ENCODE measurements at places on chromosomes 1 and 21. TPM values are rescaled to one million over a fixed set of nuclear protein-coding genes. Genes with fewer than 3 reads are reported as not detected.

GRCh38 chr1:32806290-32806689 lies 10.9 kb downstream of the YARS1 start:
- peak; percentile 70 for DNase-seq

GRCh38 chr21:18384771-18385170 lies 18.8 kb downstream of the TMPRSS15 start:
- no peak for DNase-seq

DNA sequence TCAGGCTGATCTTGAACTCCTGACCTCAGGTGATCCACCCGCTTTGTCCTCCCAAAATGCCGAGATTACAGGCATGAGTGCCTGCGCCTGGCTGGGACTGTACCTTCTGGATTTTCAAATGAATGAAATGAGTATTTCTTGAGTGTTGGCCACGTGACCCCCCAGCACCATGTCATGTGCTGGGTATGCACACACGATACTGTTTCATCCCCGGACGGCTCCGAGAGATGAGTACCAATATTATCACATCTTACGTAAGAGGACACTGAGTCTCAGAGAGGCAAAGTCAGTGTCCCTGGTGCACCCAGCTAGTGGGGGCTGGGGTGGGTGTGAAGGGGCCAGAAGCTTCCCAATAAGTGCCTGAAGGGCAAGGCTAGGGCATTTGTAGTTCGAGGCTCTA lies 780 bp upstream of the CROCC start:
- peak; percentile 43 for DNase-seq

- peak; percentile 11 for DNase-seq
Observed at GRCh38 chr1:53585565-53585964, 126.4 kb downstream of the DMRTB1 start.

The POGZ gene
- 96.3 TPM for total RNA-seq

The ARHGEF10L gene
- total RNA-seq: 34.1 TPM

The TLR5 gene
- total RNA-seq: 22.3 TPM

- DNase-seq: peak; percentile 53
Observed at GRCh38 chr1:2605509-2606395, 19.2 kb downstream of the PRXL2B start.

- DNase-seq: no peak
Observed at GRCh38 chr21:37555672-37556261, 189.2 kb downstream of the DYRK1A start.

The CFAP107 gene
- not detected for total RNA-seq

GRCh38 chr1:6614929-6615785 lies 1.6 kb downstream of the PHF13 start:
- DNase-seq: no peak

The SELENBP1 gene
- total RNA-seq: 321 TPM

The KLF17 gene
- total RNA-seq: 0.52 TPM

The CD1D gene
- 5.3 TPM for total RNA-seq

The RHOU gene
- 21.0 TPM for total RNA-seq

- no peak for DNase-seq
Observed at GRCh38 chr1:117563492-117563875, 42.4 kb upstream of the TENT5C start.

- no peak for DNase-seq
Observed at GRCh38 chr1:53685272-53686051, 53.5 kb downstream of the GLIS1 start.

- DNase-seq: peak; percentile 76
Observed at GRCh38 chr1:207495801-207496792, at the start of gene CR1. TSS of gene CR1 (plus strand) at chr1:207496157. CDS start at chr1:207496268, 111 bp downstream.

- DNase-seq: no peak
Observed at GRCh38 chr1:76291737-76292136, 217.2 kb downstream of the ST6GALNAC3 start.

GRCh38 chr21:45938811-45939520 lies 42.6 kb upstream of the COL6A1 start:
- DNase-seq: no peak

- DNase-seq: no peak
Observed at GRCh38 chr1:87061742-87062156, 147.3 kb downstream of the HS2ST1 start.

DNA sequence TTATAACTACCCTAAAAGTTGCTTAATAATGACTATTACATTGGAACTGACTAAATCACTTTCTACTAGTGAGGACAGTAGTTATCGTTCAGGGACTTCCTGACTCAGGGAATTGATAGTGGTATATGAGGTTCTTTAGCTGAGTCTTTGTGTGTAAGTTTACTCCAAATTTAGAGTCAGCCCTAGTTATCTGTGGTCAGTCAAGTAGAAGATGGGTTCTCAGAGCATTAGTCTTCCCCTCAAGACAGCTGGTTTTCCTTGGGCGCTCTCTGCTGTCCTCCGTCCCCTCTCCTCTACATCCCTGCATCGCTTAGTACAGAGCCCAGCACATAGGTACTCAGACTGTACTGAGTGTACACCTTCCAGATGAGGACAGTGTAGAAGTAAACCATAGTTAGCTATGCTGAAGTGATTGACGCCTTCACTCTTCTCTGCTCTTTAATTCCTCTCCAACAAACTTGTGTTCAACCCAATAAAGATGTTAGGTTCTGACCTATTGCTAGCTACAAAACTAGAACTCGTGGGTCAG lies 116.5 kb downstream of the C1orf21 start:
- DNase-seq: no peak
